Activated CD8-positive, alpha-beta memory T cell treated with anti-CD3 and anti-CD28 coated beads, Interleukin-2, amount 10 ng/mL, durations not matched to agents 7 days and 5 days (primary cell): ENCODE measurements at places on chromosomes 11 and 22. TPM values are rescaled to one million over a fixed set of nuclear protein-coding genes. Genes with fewer than 3 reads are reported as not detected.
A peak's percentile ranks its signal among the peaks of the same experiment; 100 is the strongest.

DNA sequence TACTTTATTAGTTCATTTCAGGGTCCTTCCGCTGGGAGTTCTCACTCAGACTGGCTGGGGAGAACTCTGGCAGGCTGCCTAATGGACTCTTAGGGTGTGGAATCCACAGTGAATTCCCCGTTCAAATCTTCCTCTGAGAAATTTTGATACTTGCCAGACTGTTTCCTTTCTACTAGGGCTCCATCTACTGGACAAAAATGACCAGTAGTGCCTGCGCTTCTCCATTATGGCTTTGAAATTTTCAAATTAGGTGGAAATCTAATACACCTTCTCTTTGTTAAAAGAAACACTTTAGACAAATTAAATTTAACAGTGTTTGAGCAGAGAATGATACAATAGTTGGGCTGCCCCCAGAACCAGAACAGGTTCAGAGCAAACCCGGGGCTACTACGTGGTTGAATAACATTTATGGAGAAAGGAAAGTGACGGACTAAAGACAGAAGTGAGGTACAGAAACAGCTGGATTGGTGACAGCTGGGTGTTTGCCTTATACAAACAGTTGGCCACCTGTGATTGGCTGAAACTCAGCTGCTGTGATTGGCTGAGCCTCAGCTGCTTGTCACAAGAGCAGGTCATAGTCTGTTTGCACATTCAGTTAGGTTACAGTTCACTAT lies 52.9 kb upstream of the FDX1 start:
- no peak for DNase-seq

The PATE4 gene
- total RNA-seq, result not detected

The MRPL11 gene
- total RNA-seq, result 91.3 TPM

The KDM4D gene
- 1.3 TPM for total RNA-seq

The BRD1 gene
- total RNA-seq, result 56.6 TPM

- DNase-seq, result peak; percentile 70
Observed at GRCh38 chr11:68690671-68691401, 6.5 kb downstream of the GAL start.

DNA sequence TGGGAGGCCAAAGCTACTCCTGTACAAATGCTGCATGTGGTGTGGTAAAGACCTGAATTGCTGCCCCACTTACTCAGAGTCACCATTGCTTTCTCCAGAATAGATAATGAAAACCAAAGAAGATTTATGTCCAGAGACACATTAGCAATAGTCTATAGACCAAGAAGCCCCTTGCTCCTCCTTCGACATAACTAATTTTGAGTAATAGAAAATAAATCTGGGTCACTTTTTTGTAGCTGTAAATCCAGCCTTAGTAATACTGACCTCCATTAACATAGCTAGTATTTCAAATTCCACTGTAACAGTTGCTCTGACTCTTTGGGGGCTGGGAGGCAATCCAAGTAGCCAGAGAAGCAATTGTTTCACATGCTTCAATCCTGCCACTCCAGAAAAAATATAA lies 145.9 kb downstream of the MAML2 start:
- no peak for DNase-seq

- peak; percentile 93 for DNase-seq
Observed at GRCh38 chr22:45240810-45241631, at the start of gene KIAA0930. Gene KIAA0930, minus strand, starts transcription at chr22:45240894. Its CDS starts 191 bp downstream, at chr22:45240703.

GRCh38 chr11:22763166-22763565 lies 66.4 kb downstream of the SVIP start:
- no peak for DNase-seq

The SCGB1C1 gene
- total RNA-seq, result not detected

DNA sequence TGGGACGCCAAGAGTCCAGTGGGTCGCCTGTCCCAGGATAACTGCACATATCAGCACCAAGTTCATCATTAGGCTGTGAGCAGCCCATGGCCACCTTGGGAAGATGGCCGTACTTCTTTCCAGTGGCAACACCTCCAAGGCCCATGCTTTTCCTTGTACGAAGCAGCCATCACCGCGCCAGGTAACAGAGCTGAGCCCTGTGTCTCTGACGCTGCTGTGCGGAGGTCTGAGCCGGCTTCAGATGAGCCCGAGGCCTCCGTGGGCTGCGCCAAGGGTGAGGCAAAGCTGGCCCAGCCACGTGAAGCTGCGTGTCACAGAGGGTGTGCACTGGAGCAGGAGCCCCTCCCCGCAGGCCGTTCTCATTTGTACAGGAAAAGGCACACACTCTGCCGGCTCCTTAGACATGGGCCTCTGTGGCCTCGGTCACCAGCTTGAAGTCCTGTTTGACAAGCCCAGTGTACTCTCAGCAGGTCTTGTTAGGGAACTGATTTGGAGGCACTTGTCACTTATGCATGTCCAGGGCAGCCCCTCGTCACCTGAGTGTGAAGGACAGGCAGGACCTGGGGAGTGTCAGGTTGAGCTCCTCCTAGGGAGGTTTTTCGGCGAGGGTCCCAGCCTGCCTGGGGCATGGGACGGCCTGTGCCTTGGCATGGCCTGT lies 401.5 kb downstream of the TBC1D22A start:
- no peak for DNase-seq

DNA sequence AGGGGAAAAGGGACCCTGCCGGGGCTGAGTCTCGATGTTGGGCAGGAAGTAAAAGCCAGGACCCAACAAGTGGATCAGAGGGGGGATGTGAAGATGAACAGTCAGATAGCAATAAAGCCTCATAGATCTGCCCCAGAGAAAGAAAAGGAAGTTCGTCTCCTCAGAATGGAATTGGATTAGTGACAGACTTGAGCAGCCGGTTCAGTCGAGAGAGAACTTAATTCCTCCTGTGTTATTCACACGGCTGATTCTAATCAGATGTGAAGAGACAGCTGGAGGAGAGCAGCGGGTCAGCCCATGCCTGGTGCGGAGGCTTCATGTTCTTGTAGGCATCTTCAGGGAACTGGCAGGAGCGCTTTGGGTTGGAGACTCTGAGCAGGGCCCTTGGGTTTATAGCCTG lies 29.3 kb upstream of the CABP7 start:
- no peak for DNase-seq

The SERPING1 gene
- total RNA-seq, result not detected

- DNase-seq, result no peak
Observed at GRCh38 chr22:39525658-39525975, 5.3 kb downstream of the ATF4 start.

The GLYAT gene
- total RNA-seq, result not detected

GRCh38 chr22:20550057-20550817 lies 42.8 kb downstream of the MED15 start:
- DNase-seq, result peak; percentile 65

GRCh38 chr22:48968201-48968959 lies 859.3 kb downstream of the BRD1 start:
- DNase-seq, result no peak

GRCh38 chr11:65356394-65356972 lies 1.9 kb downstream of the TIGD3 start:
- no peak for DNase-seq

The FUT4 gene
- total RNA-seq, result 5.8 TPM

The MS4A4A gene
- not detected for total RNA-seq

The SNX15 gene
- total RNA-seq, result 18.9 TPM

GRCh38 chr11:128302425-128303186 lies 284.8 kb downstream of the ETS1 start:
- DNase-seq, result peak; percentile 88

The TRPM5 gene
- not detected for total RNA-seq

DNA sequence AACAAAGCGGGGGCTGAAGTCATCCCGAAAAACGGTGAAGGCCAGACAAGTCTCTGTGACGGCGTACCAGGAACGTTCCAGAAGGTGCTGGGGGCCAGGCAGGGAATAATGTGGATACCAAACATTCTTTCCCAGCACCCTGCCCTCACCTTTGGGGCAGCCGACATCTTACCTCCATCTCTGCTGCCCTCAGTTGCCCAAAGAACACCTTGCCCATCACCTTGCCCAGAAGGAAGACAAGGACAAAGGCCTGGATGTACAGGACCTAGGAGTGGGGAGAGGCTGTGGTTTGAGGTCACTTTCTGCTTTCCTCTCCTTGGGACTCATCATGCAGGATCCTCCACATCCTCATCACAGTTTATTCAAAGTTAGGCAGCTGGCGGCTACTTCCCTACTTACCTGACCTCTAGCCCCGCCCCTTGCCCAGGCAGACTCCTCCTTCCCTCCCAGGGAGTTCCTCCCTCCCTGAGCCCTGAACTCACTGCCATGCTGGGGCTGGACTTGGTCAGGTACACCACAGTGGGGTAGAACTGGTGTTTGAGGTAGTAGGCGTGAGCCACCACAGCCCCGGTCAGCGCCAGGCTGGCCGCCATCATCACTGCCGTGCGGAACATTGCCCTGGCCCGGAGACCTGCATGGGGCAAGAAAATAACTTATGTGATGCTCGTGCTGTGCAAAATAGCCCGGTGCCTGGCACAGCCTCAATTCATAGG lies 1.2 kb downstream of the SYVN1 start:
- peak; percentile 75 for DNase-seq

The PI4KA gene
- total RNA-seq, result 99.6 TPM
